ENCODE measurements at places on chromosomes 3 and 15. TPM values are rescaled to one million over a fixed set of nuclear protein-coding genes. Genes with fewer than 3 reads are reported as not detected.

DNA sequence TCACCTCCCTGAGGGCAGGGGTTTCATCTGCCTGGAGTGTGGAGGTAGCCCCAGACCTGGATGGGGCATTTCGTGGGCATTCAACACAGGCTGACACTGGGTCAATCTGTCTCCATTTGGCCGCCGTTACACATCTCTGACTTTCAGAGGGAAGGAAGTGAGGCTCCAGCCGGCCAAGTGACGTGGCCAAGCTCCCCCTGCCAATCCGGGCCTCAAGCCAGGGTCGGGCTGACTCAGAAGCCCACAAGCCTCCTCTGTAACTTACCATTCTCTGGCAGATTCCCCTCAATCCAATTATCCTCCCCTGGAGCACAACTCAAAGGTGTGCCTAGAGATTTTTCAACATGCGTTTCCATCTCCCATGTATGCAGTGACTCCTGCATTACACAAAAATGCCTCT lies 227.6 kb downstream of the KLF13 start:
- DNase-seq: no peak
- H3K36me3 ChIP-seq: no peaks in the 10 kb centered on the region
- peaks cover 2% of the 10 kb centered on the region for H3K27me3 ChIP-seq
- no peaks in the 10 kb centered on the region for H3K4me1 ChIP-seq
- no peak overlapping the region for H3K4me3 ChIP-seq

- H3K4me1 ChIP-seq: no peaks in the 10 kb centered on the region
- no peak for DNase-seq
- no peak overlapping the region for H3K27ac ChIP-seq
- H3K36me3 ChIP-seq: no peaks in the 10 kb centered on the region
- no peak overlapping the region for H3K4me3 ChIP-seq
- no peaks in the 10 kb centered on the region for H3K27me3 ChIP-seq
These were observed 27.7 kb upstream of the PLXNA1 start for GRCh38 chr3:126955004-126955790.

DNA sequence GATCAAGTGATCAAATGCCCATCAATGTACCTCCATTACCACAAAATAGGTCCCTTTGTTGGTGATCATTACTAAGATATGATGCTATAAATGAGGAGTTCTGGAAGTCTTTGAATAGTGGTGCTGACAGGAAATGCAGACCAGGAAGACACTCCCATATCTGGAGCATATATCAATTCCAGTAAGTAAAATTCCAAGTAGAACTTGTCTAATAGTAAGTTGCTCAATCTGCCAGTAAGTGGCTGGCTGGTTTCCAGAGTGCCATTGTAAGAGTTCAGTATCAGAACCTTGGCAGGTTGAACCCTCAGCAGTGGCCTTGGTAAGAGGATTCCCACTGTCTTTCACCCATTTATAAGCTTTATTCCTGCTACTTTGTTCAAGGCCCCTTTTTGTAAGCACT lies 379.9 kb upstream of the RBMS3 start:
- no peaks in the 10 kb centered on the region for H3K27me3 ChIP-seq
- DNase-seq: no peak
- H3K36me3 ChIP-seq: no peaks in the 10 kb centered on the region
- H3K4me1 ChIP-seq: no peaks in the 10 kb centered on the region

- H3K36me3 ChIP-seq: no peaks in the 10 kb centered on the region
- H3K4me1 ChIP-seq: no peaks in the 10 kb centered on the region
- DNase-seq: no peak
- H3K27ac ChIP-seq: no peak overlapping the region
- H3K27me3 ChIP-seq: no peaks in the 10 kb centered on the region
- no peak overlapping the region for H3K4me3 ChIP-seq
These were observed 59.5 kb downstream of the TP63 start for GRCh38 chr3:189690672-189691071.

- no peaks in the 10 kb centered on the region for H3K36me3 ChIP-seq
- DNase-seq: no peak
- H3K4me3 ChIP-seq: no peak overlapping the region
- H3K4me1 ChIP-seq: peaks cover under 1% of the 10 kb centered on the region
- no peak overlapping the region for H3K27ac ChIP-seq
These were observed 793.0 kb downstream of the MCTP2 start for GRCh38 chr15:95024351-95024750.

- H3K36me3 ChIP-seq: peaks cover 1% of the 10 kb centered on the region
- no peak for DNase-seq
- peaks cover 11% of the 10 kb centered on the region for H3K4me1 ChIP-seq
These were observed 17.1 kb downstream of the LRRC28 start for GRCh38 chr15:99268431-99268830.

DNA sequence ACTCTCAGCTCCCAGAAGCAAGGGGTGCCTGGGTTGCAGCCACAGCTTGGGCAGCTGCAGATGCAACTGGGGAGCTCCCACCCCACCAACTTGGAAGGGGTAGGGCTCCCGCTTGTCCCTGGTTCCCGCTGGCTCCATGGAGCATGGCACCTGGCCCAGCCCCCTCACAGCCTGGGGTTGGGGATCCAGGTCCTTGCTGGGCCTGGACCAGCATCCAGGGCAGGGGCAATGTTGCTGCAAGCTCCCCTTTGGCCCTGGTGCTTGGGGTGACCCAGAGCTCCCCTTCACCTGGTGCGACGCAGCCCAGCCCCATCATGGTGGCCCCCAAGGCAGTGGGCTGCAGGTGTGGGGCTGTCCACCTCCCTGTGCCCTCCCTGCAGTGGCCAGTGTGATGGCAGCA lies 99.6 kb upstream of the FRMD4B start:
- DNase-seq: no peak
- no peaks in the 10 kb centered on the region for H3K36me3 ChIP-seq
- H3K27ac ChIP-seq: no peak overlapping the region
- H3K4me1 ChIP-seq: no peaks in the 10 kb centered on the region
- peaks cover 3% of the 10 kb centered on the region for H3K27me3 ChIP-seq
- H3K4me3 ChIP-seq: no peak overlapping the region

DNA sequence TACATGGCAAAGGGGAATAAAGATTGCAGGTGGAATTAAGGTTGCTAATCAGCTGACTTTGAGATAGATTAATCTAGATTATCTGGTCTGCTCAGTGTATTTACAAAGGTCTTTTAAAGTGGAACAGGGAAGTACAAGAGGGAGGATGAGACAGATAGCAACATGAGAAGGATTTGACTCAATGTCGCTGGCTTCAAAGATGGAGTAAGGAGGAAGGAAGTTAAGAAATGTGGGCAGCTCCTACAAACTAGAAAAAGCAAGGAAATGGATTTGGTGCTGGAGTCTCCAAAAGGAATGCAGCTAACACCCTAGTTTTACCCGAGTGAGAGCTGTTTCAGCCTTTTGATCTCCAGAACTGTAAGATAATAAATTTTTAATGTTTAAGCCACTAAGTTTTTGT lies 180.7 kb upstream of the TTC14 start:
- H3K27me3 ChIP-seq: no peaks in the 10 kb centered on the region
- DNase-seq: no peak
- no peaks in the 10 kb centered on the region for H3K36me3 ChIP-seq

DNA sequence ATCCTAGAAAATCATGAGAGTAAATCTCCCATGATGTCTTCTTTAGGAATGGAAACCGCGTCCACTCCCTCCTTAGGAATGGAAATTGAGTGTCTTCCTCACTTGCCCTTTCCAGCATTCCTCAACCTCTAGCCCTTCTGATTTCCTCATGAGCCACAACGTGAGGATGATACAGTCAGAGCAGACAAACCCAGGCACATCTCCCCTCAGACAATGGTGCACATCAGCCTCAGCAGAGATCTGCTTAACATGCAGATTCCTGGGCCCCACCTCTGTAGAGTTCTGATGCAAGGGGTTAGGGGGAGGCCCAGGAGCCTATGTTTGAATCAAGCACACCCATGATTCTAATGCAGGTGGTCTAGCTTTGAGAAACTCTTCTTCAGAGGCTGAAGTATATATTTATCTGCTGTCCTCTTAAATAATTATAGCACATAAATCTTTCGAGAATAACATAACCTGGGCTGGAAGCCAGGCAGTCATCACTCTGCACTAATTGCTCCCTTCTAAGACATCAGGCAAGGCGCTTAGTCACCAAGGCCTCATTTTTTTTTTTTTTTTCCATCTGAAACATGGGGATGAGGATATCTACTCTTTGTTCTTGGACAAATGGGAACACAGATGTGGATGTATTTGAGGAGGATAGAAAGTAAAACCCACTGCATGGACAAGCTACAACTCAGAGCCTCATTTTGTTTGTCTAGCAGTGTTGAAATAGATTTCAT lies 81.7 kb downstream of the PRICKLE2 start:
- H3K4me3 ChIP-seq: no peak overlapping the region
- peaks cover 5% of the 10 kb centered on the region for H3K27me3 ChIP-seq
- no peak overlapping the region for H3K27ac ChIP-seq
- DNase-seq: no peak
- H3K36me3 ChIP-seq: no peaks in the 10 kb centered on the region

- no peaks in the 10 kb centered on the region for H3K36me3 ChIP-seq
- peaks cover 16% of the 10 kb centered on the region for H3K27me3 ChIP-seq
- H3K4me1 ChIP-seq: no peaks in the 10 kb centered on the region
These were observed 218.8 kb downstream of the VPS13C start for GRCh38 chr15:61841466-61841865.

- DNase-seq: no peak
- no peak overlapping the region for H3K4me3 ChIP-seq
- no peaks in the 10 kb centered on the region for H3K36me3 ChIP-seq
- no peaks in the 10 kb centered on the region for H3K27me3 ChIP-seq
These were observed 258.4 kb upstream of the AGTR1 start for GRCh38 chr3:148439254-148439822.

GRCh38 chr3:169400874-169401273 lies 262.6 kb downstream of the MECOM start:
- H3K27me3 ChIP-seq: no peaks in the 10 kb centered on the region
- H3K4me3 ChIP-seq: no peak overlapping the region
- H3K36me3 ChIP-seq: no peaks in the 10 kb centered on the region
- DNase-seq: no peak
- H3K27ac ChIP-seq: no peak overlapping the region

GRCh38 chr3:116331380-116331779 lies 113.9 kb downstream of the LSAMP start:
- no peak overlapping the region for H3K27ac ChIP-seq
- no peaks in the 10 kb centered on the region for H3K36me3 ChIP-seq
- no peaks in the 10 kb centered on the region for H3K4me1 ChIP-seq
- no peak for DNase-seq
- H3K27me3 ChIP-seq: no peaks in the 10 kb centered on the region

- no peaks in the 10 kb centered on the region for H3K36me3 ChIP-seq
- H3K27ac ChIP-seq: no peak overlapping the region
- peaks cover 17% of the 10 kb centered on the region for H3K27me3 ChIP-seq
- H3K4me3 ChIP-seq: no peak overlapping the region
- DNase-seq: no peak
These were observed 24.1 kb upstream of the MRPS22 start for GRCh38 chr3:139319428-139320402.

GRCh38 chr15:76070921-76071635 lies 11.3 kb downstream of the TMEM266 start:
- DNase-seq: no peak
- peaks cover 10% of the 10 kb centered on the region for H3K27me3 ChIP-seq
- H3K27ac ChIP-seq: no peak overlapping the region
- no peaks in the 10 kb centered on the region for H3K36me3 ChIP-seq

DNA sequence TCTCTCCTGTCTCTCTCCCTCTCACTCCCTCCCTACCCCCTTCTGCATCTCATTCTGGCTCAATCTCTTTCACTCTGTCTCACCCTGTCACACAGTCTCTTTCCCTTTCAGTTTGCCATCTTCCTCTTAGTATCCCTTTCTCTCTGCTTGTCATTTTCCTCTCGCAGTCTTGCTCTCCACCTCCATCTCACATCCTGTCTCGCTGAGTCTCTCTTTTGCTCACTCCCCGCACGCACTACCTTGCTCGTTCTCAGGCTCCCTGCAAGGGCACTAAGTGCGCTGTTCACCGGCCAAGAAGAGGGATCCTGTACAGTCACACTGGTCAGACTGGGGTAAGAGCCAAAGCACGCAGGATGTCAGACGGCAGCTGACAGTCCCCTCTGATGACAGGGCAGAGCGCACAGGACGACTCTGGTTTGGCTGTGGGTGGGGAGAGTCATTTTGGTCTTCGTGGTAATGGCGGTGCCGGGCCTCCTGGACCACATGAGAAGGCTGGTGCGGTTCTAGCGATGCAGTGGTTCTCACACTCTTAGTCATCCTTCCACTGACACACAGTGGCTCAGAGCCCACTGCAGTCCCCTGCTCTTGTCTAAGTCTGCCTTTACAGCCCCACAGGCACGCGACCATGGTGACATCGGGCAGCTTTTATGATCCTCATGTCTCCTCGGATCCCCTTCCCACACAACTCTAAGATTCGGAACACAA lies 356.8 kb downstream of the FOXP1 start:
- H3K27me3 ChIP-seq: peaks cover 48% of the 10 kb centered on the region
- DNase-seq: peak; percentile 81
- H3K4me3 ChIP-seq: peak overlapping the region; percentile 79
- peak overlapping the region; percentile 91 for H3K27ac ChIP-seq
- peaks cover 29% of the 10 kb centered on the region for H3K4me1 ChIP-seq

- no peak for DNase-seq
- H3K36me3 ChIP-seq: no peaks in the 10 kb centered on the region
- no peak overlapping the region for H3K4me3 ChIP-seq
- H3K27ac ChIP-seq: no peak overlapping the region
These were observed 341.3 kb upstream of the THBS1 start for GRCh38 chr15:39239562-39239961.

- H3K36me3 ChIP-seq: no peaks in the 10 kb centered on the region
- no peaks in the 10 kb centered on the region for H3K4me1 ChIP-seq
- no peak overlapping the region for H3K27ac ChIP-seq
- no peaks in the 10 kb centered on the region for H3K27me3 ChIP-seq
- DNase-seq: no peak
These were observed 181.1 kb downstream of the APBA2 start for GRCh38 chr15:29066838-29067237.

CGGBP1 gene
- total RNA-seq: 90.5 TPM

C2CD4A gene
- total RNA-seq: 0.17 TPM
